ENCODE measurements at places on chromosomes 4 and X.

DNA sequence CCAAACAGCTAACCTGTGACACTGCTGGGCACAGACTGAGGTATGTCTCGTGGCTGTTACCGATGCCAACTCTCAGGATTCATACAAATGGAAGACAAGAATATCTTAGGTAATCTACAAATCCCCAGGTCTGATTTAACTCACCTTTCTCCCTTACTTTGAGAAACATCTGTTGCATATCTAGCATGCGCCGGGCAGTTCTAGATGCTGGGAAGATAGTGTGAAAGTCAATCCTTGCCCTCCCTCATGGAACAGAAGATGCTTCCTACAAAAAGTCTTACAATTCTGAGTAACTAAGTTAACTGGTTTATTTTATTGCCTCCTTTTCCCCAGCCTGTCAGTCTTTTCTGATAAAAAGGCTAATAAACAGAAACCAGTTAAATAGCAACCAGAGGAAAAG lies 212.2 kb upstream of the FAT1 start:
- no peak for DNase-seq

DNA sequence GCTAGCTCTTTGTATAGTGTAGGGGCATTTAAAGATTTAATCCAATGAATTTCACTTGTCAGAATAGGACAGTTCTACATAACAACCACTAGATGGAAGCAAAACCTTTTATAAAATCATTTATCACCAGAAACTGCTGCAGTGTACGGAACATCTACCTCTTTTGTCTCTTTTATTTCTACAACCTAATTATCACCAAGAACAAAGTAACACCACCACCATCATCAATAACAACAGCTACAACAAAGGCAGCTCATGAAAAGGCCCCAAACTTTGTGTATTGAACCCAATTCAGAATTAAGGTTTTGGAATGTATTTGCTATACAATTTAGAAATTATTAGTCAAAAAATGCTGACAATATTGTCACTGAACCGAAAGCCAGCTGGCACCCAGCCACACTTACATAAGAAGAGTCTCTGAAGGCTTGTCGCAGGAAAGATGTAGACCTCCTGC lies 260.9 kb upstream of the RPS6KA3 start:
- no peak for DNase-seq

GRCh38 chr4:139455126-139455538 lies 1.2 kb downstream of the RAB33B start:
- no peak for DNase-seq

GRCh38 chr4:29805916-29806480 lies 914.2 kb upstream of the PCDH7 start:
- no peak for DNase-seq

DNA sequence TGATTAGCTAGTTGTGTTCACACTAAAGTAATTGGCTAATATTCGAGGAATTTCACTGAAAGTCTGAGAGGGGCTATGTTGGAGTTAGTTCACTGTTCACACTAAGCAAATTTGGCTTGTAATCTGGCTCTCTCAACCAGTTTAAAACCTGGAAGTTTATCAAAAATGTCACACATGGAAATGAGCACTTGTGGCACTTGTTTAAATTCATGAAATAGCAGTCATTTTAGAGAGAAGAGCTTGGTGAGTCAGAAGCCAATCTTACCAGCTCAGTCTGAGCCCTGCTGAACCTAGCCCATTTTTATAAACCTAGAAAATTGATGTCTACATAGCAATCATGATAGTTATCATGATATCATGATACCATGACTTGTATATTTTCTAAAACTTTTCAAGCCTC lies 90.7 kb upstream of the JADE1 start:
- DNase-seq = no peak
